Omental fat pad (tissue), 4 donors: ENCODE measurements at places on chromosomes 3 and 15. TPM values are rescaled to one million over a fixed set of nuclear protein-coding genes. Genes with fewer than 3 reads are reported as not detected.

The UPK1B gene
- total RNA-seq, result 17.3 TPM

The HMCES gene
- 25.9 TPM for total RNA-seq

GRCh38 chr15:77393471-77393840 lies 26.4 kb downstream of the PEAK1 start:
- DNase-seq, result no peak

The FGF7 gene
- 115 TPM for total RNA-seq

The KBTBD13 gene
- not detected for total RNA-seq

The CDHR4 gene
- total RNA-seq, result 6.0 TPM

The TGM5 gene
- 5.0 TPM for total RNA-seq

GRCh38 chr3:170419557-170420087 lies 954 bp downstream of the CLDN11 start:
- no peak for DNase-seq

- DNase-seq, result no peak
Observed at GRCh38 chr3:173007079-173007723, 133.8 kb downstream of the SPATA16 start.

- DNase-seq, result no peak
Observed at GRCh38 chr3:19105826-19106225, 42.5 kb upstream of the KCNH8 start.

GRCh38 chr15:84598993-84599392 lies 1.8 kb upstream of the ZSCAN2 start:
- DNase-seq, result no peak

The TICRR gene
- not detected for total RNA-seq

DNA sequence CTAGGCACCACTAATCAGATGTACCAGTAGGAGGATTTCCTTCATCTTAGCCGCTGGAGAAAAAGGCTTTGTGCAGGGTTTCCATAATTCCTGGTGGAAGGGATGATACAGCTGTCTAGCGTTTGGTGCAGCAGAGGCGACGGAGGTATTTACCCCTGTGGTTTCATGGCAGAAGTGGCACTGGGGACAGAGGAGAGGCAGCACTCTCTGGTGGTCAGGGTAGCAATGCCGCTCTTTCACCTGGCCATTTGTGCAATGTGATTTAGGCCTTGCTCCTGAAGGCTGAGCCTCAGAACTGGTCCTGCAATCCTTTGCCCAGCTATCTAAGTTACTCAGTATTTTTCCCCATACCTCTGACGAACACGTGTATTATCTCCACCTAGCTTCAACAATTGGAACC lies 47.1 kb upstream of the BNIP2 start:
- DNase-seq, result no peak

DNA sequence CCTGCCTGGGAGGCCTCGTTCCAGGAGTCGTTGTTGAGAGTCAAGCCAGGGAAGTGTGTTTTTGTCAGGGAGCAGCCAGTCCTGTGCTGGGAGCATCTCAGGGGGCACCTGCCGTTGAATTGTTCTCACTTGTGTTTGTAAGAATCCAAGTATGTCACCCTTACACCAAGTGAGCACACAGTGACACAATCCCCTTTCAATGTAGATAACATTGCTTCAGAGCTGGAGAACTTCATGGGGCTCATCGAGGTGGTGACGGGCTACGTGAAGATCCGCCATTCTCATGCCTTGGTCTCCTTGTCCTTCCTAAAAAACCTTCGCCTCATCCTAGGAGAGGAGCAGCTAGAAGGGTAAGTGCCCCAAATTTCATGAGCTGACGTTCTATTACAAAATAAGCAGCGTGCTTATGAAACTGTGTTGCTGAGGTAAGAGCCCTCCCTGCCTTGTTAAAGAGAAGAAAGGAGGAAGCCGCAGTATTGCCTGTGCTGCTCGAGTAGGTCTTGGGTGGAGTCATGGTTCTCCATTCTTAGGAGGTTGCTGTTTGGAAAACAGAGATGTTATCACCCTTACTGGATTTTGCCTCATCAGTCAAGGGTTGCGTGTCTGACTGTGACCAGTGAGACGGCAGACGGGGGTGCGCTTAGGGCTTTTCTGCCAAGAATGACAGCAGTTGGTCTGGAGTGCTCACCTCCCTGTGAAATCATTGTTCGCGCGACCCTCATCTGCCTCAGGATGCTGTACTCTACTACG lies 108.1 kb downstream of the PGPEP1L start:
- no peak for DNase-seq

- no peak for DNase-seq
Observed at GRCh38 chr3:66997560-66998112, 471 bp upstream of the KBTBD8 start.

DNA sequence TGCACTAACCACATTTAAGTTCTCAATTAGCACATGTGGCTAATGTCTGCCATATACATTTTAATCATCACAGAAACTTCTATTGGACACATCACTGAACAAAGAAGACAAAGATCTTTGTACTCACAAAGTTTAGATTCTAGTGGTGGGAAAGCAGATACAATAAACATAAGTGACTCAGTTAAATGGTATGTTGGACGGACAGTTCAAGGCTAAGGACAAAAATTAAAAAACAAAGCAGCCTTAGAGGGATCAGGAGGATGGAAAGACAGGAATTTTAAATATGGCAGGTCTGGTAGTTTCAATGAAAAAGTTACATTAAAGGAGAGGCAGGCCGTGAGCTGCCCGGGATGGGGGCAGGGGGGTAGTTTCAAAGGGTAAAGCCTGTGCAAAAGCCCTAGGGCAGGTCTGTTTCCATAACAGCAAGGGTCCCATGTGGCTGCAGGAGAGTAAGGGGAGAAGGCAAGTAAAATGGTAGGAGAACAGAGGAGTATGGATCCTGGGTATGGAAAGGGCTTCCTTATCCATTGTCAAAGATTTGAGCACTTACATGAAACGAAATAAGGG lies 220.7 kb downstream of the FHIT start:
- no peak for DNase-seq

GRCh38 chr15:98896802-98897732 lies 110.5 kb downstream of the PGPEP1L start:
- DNase-seq, result no peak

The PLAAT1 gene
- total RNA-seq, result not detected

GRCh38 chr3:73214846-73215245 lies 153.4 kb downstream of the EBLN2 start:
- no peak for DNase-seq

The ADGRG7 gene
- not detected for total RNA-seq

DNA sequence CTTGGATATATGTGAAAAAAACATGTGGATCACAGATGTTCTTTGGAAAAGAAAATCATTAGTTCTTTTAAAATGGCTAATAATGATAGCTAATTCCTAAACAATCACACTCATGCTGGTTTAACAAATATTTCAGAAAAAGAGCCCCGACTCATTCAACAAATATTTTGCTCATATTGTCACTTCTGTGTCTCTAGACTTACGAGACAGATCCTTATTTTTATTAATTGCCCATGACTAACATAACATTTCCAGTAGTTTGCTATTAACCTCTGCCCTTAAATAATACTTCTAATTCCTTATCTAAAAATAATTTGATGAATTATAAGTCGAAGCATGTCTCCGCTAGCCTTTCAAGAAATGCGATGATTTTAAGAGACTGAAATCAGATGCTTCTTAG lies 70.4 kb downstream of the SATB1 start:
- DNase-seq, result no peak
